GM04503 (cell line): ENCODE measurements at places on chromosomes 2 and 18.

- DNase-seq = peak; percentile 92
These were observed 42.0 kb downstream of the MCFD2 start for GRCh38 chr2:46873604-46874068.

DNA sequence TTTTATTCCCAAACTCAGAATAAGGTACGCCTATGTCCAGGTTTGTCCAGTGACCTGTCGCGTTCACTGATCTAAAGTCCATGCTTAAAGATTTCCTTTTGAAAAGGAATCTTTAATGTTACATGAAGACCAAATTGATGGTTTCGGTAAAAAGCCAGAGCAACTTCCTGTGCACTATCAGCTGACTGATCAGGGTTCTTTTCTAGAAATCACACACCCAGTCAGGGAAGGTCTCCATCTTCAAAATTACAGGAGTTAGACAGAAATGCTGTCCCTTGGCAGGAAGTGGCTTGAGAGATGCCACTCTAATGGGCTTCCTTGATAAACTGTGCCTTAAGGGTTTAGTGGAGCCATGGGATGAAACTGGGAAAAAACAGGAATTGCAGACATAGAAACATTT is 14.7 kb upstream of the ARHGAP25 start:
- no peak for DNase-seq

DNA sequence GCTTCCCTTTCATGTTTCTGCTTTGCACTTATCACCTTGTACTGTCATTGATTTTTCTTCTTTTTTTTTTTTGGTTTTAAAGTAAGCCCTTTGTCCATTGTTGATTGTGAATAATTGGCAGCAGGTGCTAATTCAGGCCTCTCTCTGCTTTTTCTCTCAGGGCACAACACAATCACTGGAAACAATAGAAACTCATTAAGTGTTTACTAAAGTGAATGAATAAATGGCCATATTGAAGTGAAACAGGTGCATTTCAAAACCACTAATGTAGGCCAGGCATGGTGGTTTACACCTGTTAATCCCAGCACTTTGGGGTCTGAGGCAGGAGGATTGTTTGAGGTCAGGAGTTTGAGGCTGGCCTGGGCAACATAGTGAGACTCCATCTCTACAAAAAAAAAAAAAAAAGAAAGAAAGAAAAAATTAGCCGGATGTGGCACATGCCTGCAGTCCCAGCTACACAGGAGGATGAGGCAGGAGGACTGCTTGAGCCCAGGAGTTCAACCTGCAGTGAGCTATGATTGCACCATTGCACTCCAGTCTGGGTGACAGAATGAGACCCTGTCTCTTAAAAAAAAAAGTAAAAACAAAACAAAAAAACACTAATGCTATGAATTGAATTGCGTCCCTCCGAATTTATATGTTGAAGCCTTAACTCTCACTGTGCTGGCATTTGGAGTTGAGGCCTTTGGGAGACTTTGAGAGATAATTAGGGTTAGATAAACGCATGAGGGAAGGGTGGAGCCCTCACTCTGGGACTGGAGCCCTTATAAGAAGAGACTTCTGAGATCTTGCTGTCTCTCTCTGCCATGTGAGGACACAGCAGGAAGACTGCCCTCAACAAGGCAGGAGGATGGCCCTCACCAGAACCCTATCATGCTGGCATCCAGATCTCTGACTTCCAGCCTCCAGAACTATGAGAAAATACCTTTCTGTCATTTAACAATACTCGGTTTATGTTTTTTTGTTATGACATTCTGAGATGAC is 19.9 kb downstream of the SLC38A11 start:
- no peak for DNase-seq

DNA sequence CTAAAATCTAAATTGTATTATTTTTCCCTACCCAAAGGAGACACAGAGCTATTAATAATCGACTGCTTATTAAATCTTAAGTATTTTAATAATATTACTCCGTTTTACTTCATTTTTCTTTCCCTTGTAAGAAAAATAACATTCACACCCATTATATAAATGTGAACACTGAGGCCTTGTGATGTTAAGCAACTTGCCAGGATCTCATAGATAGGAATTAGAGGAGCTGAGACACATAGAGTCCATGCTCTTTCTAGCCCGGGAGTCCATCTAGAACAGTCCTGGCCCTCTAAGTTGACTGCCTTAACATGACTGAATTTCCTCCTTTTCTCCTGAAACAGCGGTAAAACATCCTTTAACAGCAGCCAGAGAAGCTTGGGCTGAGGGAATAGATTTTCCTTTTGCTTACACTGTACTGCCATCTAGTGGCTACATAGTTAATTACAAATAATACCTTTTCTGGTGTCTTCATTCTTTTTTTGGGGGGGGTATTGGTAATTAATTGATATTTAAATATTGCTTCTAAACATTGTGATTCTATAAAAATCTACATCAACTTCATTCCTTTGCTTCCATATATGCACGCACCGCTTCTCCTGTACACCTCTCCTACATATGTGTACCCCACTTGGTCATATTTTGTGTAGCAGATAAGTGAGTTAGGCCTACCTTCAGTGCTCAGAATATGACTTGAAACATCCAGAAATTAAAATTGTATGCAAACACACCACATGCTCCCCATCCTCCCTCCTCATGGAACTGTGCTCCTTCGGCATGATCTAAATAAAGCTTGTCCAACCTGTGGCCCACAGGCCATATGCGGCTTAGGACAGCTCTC is 125.8 kb upstream of the HNMT start:
- DNase-seq = peak; percentile 13

DNA sequence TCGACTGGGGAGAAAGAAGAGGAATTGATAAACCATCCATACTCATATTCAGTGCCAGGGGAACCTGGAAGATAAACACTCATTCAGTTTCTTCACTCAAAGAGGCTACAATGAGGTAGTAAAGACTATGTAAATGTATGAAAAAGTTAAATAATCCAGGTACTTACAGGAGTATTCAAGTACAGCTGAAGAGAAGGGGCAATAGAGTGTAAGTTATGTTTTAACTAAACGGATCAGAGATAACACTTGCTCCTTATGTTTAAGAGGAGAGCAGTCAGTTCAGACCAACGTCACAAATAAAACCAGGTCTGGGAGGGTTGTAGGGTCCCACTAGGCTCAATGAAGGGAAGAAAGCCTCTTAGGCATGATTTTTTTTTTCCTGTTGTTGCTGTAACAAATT is 358.3 kb upstream of the SMIM21 start:
- DNase-seq = no peak

DNA sequence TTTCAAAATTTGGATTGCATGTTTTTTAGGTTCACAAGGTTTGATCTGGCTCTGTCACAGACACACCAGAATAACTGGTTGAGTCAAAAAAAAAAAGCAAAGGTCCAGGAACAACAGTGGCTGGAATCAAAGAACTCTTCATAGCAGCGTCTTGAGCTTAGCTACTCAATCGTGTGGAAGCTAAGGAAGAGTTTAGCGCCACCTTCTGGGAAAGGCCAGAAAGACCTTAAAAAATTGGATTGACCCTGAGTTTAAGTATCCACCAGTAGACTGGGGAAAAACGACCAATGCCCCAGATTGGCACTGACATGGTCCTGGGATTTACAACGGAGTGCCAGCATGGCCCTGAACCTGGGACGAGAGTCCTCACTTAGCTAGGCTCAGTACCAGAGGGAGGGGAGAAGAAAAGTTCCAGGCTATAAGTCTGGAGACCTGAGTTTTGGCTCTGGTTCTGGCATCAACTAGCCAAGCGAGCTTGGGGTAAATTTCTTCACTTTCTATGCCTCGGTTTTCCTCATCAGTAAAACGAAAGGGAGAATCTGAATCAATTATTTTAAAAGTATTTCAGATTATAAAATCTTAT is 71.1 kb upstream of the TFCP2L1 start:
- no peak for DNase-seq

- peak; percentile 31 for DNase-seq
These were observed 217.2 kb downstream of the LDLRAD4 start for GRCh38 chr18:13435586-13436333.

DNA sequence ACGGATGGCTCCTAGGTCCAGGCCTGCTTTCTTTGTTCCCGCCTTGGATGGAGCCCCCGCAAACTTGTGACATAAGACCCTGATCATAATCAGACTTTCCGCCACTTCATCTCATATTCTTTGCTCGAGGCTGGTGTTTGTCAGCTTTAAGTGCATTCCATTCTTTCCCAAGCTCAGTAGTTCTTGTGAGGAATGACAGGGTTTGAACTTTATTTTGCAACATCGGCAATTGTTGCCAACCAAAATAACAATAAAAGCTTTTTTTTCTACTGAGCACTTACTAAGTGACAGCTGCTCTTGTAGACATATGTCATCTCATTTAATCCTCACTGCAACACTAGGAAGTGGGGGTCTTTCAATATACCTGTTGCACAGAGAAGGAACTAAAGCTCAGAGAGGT is 178.8 kb upstream of the ST6GAL2 start:
- no peak for DNase-seq

- no peak for DNase-seq
These were observed 9.6 kb downstream of the CHMP1B start for GRCh38 chr18:11860594-11861450.

DNA sequence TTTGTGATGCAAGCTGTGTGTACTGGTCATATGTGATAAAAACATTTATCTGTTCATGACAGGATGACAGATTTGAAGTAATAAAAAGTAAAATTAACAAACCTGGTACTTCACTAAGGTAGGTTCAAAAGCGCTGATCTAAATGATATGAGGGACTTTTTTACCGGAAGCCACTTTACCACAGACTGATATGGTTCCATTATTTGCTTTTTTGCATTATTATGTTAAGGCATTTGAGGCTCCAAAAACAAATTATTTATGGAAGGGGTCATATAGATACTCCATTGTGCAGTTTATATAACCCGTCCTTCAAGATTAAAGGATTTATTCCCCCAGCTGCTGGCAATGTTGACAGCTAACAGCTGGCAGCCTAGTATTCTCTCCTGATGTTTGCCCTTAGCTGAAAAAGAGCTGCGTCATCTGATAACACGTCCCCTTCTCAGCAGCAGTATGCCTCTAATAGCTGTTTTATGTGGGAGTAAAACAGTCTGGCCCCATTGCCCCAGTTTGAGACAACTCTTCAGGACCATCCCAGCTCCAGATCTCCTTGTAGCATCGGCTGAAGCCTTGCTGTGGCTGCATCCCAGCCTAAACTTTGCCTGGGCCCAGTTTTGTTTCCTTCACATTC is 84.8 kb upstream of the XIRP2 start:
- DNase-seq = no peak

DNA sequence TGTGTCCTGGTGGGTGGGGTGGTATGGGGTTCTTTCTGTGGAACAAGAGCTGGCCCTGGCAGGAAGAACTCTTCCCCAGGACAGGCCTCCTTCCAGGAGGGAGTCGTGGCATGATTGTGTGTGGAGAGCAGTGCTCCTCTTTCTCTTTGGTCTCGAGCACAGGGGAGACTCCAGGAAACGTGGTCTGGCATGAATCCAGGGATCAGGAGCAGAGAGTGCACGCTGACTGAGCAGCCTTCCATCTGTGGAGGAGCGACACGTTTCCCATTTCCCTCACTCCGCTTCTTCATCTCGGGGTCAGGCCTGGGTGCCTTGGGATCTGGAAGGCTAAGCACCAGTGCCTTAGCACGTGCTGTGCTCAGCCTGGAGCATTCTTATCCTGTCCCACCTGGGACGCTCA is 132.0 kb upstream of the HDAC4 start:
- DNase-seq = no peak

- no peak for DNase-seq
These were observed 5.3 kb upstream of the TMEM185B start for GRCh38 chr2:120228503-120228902.

GRCh38 chr18:50848061-50848551 is 28.3 kb upstream of the MRO start:
- no peak for DNase-seq

- no peak for DNase-seq
These were observed 217.6 kb downstream of the ATAD2B start for GRCh38 chr2:23709311-23709710.

DNA sequence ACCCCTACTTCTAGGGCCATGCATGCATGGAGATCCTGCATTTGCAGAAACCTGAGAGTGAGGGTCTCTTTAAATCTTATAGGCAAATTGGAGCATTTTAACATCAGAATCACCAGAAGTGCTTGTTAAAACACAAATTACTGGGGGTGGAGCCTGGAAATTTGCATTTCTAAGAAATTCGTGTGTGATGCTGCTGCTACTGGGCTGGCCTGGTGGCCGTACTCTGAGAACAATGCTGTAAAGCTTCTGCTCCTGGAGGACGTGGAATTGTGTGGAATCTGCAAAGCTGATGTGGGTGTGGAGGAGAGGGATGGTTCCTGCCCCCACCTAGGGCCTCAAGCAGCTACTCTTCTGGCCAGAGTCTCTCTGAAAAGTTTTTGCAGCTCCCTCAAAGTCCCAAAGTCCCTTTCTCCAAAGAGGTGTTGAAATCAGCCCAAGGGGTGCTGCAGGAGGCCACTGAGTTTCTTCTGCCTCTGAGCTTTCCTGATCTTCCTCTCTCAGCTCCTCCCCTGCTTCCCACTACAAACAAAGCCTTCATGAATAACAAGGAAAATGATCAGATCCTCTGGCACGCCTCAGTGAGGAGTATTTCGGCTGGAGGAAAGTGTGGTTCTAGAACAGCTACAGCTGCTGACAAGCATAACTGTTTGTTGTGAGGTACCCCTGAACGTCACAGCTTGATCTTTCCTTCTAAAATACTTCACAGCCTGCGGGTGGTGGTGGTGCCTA is 508.3 kb downstream of the CNTNAP5 start:
- DNase-seq = no peak

- no peak for DNase-seq
These were observed 1.3 kb downstream of the LRRTM1 start for GRCh38 chr2:80303006-80303908.

DNA sequence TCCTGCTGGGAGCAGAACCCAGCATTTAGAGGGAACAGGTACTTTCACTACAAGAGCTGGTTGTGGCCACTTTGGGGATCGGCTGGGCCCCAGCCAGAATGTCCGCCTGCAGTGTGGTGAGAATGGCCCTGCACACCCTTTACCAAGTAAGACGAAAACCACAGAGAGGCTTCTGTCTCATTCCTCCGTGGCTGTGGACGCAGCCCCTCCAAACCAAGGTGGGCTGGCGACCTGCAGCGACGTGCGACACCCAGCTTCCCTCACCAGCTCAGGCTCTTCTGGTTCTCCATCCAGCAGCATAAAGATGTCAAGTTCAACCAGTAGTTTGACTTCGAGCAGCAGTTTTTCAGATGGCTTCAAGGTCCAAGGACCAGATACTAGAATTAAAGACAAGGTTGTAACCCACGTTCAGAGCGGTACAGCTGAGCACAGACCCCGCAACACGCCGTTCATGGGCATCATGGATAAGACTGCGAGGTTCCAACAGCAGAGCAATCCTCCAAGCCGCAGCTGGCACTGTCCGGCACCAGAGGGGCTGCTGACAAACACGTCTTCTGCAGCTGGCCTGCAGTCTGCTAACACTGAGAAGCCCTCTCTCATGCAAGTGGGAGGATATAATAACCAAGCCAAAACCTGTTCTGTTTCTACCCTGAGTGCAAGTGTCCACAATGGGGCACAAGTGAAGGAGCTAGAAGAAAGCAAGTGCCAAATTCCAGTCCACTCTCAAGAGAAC is 56.2 kb downstream of the WDSUB1 start:
- DNase-seq = no peak
